ENCODE measurements at places on chromosomes 5 and 9.
A peak's percentile ranks its signal among the peaks of the same experiment; 100 is the strongest.

DNA sequence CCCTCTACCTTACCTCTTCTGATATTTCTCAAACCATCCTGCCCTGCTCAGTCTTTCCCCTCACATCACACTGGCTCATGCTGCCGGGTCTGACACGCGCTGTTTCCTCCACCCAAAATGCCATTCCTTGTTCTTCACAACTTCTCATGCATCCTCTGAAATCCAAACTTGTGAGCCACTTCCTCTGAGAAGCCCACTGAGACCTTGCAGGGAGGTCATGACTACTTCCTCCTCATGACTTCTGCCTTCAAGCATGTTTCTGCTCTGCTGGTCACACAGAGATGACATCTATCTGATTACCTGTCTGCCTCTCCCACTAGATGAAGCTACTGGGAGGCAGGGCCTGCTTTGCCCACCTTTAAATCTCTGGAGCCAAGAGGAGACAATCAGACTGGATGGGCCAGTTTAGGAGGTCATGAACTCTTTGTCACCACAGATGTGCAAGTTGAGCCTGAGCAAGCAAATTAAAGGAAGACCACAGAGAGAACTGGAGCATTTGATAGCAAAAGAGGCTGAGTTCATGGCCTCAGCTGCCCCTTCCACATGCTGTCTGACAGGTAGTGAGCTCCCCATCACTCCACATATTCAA is 119.8 kb upstream of the TBC1D2 start:
- no peak for DNase-seq

GRCh38 chr9:517993-518392 is 303.3 kb downstream of the DOCK8 start:
- no peak for DNase-seq

DNA sequence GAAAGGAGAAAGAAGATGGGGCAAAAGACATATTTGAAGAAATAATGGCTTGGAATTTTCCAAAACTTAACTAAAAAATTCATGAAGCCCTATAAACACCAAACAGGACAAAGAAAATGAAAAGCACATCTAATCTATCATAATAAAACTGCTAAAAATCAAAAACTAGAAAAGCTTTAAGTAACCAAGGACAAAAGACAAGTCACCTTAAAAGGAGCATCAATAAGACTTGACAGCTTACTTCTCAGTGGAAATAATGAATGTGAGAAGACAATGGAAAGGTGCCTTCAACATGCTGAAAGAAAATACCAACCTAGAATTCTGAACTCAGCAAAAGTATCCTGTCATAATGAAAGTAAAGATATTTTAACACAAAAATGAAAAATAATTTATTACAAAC is 27.0 kb downstream of the GTF3C4 start:
- no peak for DNase-seq

DNA sequence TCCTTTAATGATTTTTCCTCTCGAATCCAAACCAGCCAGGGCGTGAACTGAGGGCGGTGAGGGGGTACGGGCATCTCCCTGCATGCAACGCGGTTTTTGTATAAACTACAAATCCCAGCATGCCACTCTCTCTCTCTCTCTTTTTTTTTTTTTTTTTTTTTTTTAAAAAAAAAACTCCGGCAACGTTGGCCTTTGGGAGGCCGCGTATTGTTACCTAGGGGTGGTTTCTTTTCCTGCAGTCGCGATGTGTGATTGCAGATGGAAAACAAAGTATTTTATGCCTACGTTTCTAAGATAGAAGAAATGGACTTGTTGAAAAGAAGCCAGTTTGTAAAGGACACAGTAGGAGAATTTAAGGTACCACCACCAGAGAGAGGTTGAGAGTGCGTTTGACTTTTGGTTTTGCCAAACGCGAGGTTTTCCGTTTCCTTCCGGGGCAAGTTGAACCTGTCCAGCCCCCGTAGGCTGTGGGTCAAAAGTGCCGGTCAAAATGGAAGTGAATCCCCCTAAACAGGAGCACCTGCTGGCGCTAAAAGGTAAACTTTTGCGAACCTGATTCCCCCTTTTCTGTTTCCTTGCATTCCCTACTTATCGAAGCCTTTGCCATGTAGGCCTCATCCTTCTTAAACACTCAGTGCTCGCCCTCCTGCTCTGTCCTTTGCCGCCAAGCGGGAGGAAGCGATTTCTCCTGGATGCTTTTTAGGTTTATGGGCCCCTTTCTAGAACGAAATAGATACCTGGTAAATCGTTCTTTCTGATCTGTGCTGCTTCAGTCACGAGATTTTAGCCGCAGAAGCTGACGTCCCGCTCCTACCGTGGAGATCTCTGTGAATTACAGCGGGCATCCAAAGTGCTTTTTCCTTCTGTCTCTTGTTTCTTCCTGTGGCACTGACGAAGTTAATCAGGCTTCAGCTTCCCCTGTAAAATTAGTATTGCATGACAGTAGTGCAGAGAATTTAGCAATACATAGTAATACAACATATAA is at the start of the genes SHLD3 and TRAPPC13:
Gene SHLD3, plus strand, starts transcription at position 457 of the 985 bp plus-strand sequence. CDS start 4,561 bp downstream, outside the sequence.
Gene TRAPPC13, plus strand, starts transcription at position 457 of the 985 bp plus-strand sequence. Its CDS starts 34 bp downstream, at position 491.
- peak; percentile 32 for DNase-seq

DNA sequence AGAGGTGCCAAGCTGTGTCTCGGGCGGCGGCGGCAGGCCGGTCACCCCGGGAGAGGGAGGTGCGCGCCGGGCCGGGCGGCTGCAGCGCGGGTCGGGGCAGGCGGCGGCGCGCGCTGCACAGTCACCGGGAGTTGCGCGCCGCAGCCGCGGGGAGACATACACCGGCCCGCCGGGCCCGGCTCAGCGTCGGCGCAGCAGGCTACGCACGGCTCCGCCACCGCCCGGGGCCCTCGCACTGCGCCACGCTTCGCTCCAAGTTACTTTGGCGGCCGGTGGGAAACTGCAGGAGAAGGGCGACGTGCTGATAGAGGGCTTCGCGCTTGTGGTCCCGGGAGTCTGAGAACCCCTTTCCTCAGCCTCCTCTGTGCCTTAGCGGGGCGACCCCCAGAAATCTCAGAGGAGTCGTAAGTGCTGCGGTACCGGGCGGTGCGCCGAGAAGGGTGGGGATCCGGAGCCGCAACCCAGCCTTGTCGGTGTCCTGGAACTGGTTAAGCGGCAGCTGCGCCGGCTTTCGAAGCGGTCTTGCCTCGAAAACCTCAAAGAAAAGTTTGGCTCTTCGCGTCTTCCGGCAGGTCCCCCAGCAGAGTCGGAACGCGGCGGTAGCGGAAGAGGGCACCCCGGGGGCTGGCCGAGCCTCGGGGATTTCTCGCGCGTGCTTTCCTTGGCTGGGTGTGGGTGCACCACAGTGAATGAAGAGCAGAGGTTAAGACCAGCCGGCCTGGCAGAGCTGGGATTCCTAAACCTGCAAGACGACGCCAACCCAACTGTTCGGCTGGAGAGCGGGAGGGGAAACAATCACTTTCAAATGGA is at the start of gene EFNA5:
Gene EFNA5, minus strand, starts transcription at position 6 of the 810 bp plus-strand sequence.
- DNase-seq: peak; percentile 24

GRCh38 chr5:1840741-1841521 is 39.7 kb downstream of the NDUFS6 start:
- DNase-seq: no peak

- no peak for DNase-seq
Observed at GRCh38 chr5:68739752-68740151, 354.1 kb upstream of the SLC30A5 start.

GRCh38 chr5:21704974-21705668 is 1148.0 kb downstream of the CDH12 start:
- DNase-seq: no peak

DNA sequence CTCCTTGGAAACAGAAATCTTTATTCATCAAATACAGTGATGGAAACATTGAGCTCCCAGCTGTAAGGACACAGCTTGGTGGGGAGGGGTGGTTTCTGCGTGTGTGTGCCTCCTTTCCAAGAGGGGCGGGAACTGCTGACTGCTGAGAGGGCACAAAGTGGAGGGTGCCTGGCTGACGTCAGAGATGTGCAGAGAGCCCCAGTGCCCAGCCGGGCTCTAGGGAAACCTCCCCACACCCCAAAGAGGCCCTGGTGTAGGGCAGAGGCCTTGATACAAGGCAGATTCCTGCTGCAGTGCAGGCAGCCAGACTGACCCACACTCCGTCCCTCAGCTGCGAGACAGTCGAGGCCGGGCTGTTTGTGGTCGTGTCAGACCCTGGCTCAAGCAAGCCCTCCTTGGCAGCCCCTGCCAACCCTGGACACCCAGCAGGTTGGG is 191.0 kb downstream of the CACNA1B start:
- no peak for DNase-seq

DNA sequence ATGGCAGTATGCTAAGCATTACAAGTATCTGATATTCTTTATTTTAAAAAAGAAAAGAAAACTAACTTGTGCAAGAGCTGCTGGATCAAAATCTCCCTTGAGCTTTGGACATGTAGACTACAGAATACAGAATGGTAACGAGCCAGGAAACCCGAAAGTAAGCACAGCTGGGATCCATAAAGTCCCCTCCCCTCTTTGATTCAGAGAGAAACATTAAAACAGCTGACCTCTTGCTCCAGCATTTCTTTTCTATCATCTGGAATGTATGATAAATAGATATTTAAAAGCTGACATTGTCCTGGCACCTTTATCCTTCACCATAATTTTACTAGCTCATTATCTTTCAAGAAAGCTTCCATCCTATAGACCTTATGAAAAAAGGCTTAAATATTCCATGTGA is 28.2 kb upstream of the LPAR1 start:
- no peak for DNase-seq

GRCh38 chr9:81646337-81646736 is 43.0 kb downstream of the TLE1 start:
- DNase-seq: no peak

DNA sequence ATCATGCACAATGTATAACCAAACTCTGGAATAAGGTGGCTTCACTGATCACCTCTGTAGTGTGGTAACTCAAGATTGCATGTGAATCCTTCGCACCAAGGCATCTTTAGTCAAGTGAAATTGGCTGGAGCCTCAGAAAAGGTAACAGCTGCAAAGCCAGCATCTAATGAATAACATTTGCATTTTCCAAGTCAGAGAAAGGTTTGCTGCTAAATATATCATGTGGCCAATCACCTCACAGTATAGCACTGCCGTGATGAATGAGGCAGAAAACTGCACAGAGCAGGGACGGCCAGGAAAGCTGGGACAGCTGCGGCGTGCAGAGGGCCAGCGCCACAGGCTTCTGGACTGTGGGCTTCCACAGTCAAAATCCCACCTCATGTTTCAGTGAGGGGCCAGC is 18.5 kb downstream of the MRPS27 start:
- DNase-seq: no peak

- DNase-seq: no peak
Observed at GRCh38 chr9:811106-811531, 30.4 kb upstream of the DMRT1 start.

DNA sequence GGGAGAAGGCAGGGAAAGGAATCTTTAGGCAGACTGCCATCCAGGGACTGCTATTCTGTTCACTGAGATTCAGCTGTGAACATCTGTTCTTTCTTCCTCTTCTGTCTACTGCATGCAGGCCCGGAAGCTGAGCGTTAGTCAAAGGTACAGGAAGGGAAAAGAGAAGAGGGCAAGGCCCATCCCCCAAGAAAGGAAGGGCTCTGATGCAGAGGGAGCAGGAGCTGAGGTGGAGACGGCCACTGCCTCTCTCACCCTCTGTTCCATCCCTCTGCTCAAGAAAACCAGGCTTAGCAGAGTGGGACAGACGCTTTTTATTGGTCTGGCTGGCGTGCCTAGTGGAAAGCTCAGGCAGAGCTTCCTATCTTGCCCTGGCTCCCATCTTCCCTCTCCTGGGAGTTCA is 57.6 kb downstream of the PFDN1 start:
- DNase-seq: no peak

GRCh38 chr5:39700523-39700922 is 275.7 kb upstream of the DAB2 start:
- no peak for DNase-seq

DNA sequence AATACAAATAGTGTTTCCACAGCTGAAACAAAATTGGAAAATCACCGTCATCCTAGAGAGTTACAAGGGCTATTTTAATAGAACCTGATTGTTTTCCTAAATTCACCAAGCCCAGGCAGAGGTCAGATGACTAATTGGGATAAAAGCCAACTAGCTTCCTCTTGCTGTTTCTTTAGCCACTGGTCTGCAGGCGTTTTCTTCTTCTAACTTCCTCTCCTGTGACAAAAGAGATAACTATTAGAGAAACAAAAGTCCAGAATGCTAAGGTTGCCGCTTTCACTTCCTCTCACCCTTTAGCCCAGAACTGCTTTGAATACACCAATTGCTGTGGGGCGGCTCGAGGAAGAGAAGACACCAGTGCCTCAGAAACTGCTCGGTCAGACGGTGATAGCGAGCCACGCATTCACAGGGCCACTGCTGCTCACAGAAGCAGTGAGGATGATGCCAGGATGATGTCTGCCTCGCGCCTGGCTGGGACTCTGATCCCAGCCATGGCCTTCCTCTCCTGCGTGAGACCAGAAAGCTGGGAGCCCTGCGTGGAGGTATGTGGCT is at the start of gene TLR4:
Gene TLR4, plus strand, starts transcription at position 380 of the 552 bp plus-strand sequence. Its CDS starts 70 bp downstream, at position 450.
- no peak for DNase-seq

Data from GM12892 (cell line).